ENCODE measurements at places on chromosomes 12 and 14.
A peak's percentile ranks its signal among the peaks of the same experiment; 100 is the strongest.

GRCh38 chr12:76158518-76159321 is 74.2 kb upstream of the NAP1L1 start:
- peak; percentile 16 for DNase-seq

DNA sequence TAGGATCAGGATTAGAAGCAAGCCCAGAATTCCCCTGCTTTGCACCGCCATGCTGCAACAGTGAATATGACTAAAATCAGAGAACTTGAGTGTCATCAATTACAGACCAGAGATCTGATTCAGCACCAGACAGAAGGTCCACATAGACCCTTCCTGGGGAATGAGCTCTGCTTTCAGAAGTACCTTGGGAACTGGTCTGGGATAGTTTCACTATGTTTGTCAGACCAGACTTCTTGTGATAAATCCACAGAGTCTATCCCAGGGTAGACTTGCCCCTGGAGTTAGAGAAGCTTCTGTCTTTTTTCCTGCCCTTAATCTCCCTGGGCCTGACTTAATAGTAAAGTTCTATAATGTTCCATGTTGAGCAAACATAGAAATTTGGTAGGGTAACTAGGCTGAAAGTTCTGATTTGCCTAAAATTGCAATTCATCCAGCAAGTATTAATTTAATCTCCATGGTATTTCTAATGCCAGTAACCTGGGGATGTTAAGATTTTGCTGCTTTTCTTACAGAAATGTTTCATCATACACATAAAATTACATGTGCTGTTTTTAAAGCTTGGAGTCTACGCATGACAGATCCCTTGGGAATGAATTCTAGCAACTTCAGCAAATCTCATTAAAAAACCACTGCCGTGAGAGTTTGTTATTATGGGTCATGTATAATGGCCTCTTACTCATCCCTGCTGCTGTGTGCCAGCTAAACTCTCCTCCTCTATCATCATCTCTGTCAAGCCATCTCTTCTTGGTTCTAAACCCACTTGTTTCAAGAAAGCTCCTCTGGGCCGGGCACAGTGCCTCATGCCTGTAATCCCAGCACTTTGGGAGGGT is 61.3 kb upstream of the METAP2 start:
- DNase-seq = no peak

- no peak for DNase-seq
Measured at GRCh38 chr14:104388541-104389325, 190.8 kb upstream of the C14orf180 start.

- no peak for DNase-seq
Measured at GRCh38 chr12:101878243-101878821, 952 bp downstream of the DRAM1 start.

- DNase-seq = no peak
Measured at GRCh38 chr12:95215949-95216348, 1.3 kb downstream of the FGD6 start.

DNA sequence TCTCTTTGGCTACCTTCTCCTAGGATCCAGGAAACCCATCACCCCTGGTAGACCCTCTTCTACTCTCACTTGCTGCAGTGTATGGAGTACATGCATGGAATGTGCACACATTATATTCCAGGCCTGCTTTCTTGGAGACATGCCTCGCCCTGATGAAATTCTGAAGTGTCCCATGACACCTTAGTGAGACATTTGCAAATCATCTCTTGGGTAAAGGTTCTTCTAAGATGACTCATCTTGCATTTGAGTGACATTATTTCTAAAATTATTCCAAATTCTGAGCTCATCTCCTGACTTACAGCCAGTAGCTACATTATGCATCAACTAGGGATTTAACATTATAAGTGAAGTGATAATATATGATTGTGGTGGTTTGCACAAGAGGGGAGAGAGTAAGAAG is 49.8 kb downstream of the SDR9C7 start:
- DNase-seq = no peak

GRCh38 chr14:97747316-97747715 is 950.1 kb downstream of the VRK1 start:
- DNase-seq = no peak

GRCh38 chr14:32896979-32897697 is 41.5 kb upstream of the NPAS3 start:
- no peak for DNase-seq

DNA sequence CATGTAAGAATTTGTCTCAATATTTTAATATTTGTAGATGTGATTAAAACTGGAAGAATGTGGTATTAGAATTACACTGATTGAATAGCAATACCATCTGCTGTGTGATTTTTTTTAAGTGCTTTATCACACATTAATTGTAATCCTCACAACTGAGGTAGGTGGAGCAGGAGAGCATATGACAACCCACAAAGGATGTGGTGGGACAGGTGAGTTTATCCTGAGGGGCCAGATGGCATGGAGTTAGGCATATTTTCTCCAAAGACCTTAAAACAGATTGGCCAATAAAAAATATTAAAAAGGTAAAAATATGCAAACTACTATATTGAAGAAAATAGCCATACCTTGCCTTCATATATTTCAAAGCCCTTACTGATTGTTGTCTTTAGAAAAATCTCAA is 7.8 kb downstream of the LRRC10 start:
- DNase-seq = no peak

- DNase-seq = no peak
Measured at GRCh38 chr12:132593938-132594358, 16.4 kb downstream of the LRCOL1 start.

DNA sequence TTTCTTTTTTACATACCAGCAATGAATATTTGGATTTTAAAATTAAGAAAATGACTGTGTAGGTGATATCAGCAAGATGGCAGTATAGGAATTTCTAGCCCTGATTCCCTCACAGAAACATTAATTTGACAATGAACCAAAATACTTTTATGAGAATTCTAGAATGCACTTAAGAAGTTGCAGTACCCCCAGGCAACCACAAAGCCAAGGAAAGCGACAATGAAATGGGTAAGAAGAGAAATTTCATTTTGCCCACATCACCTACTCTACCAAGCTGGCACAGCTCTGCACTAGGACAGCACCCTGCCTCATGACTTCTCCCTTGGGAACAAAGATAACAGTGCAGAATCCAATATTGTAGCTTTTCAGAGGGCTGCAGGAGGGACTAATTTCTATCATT is 6.6 kb downstream of the OR9K2 start:
- no peak for DNase-seq

DNA sequence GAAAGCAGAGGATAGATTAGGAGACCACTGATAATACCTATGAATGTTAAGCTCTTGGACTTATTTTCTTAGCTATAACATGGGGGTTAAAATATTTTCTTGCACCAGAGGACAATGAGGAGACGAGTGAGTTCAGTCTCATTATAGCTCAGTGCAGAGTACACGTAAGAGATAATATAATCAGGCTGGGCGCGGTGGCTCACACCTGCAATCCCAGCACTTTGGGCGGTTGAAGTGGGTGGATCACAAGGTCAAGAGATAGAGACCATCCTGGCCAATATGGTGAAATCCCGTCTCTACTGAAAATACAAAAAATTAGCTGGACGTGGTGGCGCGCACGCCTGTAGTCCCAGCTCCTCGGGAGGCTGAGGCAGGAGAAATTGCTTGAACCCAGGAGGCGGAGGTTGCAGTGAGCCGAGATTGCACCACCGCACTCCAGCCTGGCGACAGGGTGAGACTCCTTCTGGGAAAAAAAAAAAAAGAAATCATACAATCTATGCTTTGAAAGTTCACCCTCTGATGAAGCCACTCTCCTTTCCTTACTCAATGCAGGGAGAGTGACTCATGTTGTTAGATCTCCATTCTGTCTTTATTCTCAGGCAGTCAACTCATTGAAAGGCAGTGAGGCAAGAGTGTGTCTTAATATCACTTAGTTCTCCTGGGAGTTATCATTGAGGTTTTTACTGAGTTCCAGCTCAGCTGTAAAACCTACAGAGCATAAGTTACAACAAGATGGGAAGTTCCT is 134.2 kb downstream of the SYNE2 start:
- DNase-seq = no peak

DNA sequence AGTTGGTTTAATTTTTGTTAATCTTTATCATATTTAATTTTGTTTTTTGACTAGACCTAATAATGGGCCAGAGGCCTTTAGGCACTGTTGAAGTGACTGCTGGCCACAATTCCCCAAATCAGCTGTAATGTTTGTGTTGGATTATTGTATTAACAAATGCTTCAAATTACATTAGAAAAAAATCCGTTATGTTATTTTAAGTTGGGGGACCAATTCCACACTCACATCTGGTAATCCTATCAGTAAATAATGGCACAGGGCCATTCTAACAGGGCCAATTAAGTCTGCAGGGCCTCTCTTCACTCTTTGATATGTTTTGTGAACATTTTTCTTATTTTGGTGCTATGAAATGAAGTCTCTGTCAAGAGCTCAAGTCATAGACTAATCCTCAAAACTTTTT is 39.6 kb downstream of the CHST11 start:
- no peak for DNase-seq

DNA sequence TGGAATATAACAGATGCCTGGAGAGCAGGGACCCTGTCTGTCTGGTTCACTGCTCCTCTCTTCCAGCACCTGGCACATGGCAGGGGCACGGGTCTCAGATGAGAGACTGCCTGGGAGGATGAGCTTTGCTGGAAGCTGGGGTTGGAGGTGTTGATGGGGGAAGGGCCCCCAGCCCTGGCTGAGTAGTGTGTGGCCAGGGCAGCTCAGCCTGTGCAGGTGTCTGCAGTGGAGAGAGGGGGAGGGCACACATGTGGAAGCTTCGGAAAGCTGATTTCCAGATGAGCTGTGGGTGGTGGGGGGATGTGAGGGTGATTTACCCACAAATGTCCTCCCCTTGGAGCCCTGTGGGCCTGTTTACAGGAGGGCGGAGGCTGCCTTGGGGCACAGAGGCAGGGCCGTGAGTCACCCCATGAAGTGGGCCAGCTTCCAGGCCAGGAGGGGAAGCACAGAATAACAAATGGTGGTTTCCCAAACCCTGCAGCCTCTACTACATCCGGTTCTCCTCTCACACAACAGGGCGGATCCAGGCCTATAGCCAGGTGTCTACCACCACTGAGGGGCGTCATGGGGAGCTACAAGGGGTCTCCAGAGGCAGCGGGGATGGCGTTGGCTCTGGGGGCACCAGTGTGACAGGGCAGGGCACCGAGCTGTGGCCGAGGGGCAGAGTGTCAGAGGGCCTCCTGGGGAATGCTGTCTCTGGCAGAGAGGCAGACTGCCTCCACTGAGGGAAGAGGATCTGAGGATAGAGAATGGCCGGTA is 11.0 kb downstream of the KRT7 start:
- DNase-seq = peak; percentile 6

- no peak for DNase-seq
Measured at GRCh38 chr12:6277982-6278438, 32.5 kb upstream of the PLEKHG6 start.

DNA sequence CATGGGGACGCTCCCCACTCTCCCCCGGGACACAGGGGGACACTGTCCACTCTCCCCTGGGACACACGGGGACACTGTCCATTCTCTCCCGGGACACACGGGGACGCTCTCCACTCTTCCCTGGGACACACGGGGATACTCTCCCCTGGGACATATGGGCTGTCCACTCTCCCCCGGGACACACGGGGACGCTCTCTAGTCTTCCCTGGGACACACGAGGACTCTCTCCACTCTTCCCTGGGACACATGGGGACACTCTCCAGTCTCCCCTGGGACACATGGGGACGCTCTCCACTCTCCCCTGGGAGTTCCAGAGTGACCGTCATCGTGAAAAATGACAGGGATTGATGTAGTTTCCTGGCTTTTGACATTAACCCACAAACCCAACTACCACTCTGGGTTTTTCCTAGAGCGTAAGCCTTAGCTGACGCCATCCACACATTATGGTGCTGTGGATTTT is 3.0 kb upstream of the P2RX2 start:
- no peak for DNase-seq

- DNase-seq = no peak
Measured at GRCh38 chr12:27517961-27518665, 5.9 kb upstream of the PPFIBP1 start.

GRCh38 chr12:9922429-9922828 is 9.7 kb downstream of the CLEC2A start:
- no peak for DNase-seq

- no peak for DNase-seq
Measured at GRCh38 chr12:46874642-46875041, 48.8 kb upstream of the SLC38A4 start.

GRCh38 chr12:53299101-53299453 is 418 bp upstream of the MYG1 start:
- peak; percentile 2 for DNase-seq

- peak; percentile 55 for DNase-seq
Measured at GRCh38 chr14:21852061-21852664, 178.5 kb upstream of the OR4E1 start.

- DNase-seq = no peak
Measured at GRCh38 chr14:88682495-88683114, 110.1 kb downstream of the EML5 start.

- no peak for DNase-seq
Measured at GRCh38 chr14:20667957-20668356, 16.4 kb upstream of the RNASE4 start.

DNA sequence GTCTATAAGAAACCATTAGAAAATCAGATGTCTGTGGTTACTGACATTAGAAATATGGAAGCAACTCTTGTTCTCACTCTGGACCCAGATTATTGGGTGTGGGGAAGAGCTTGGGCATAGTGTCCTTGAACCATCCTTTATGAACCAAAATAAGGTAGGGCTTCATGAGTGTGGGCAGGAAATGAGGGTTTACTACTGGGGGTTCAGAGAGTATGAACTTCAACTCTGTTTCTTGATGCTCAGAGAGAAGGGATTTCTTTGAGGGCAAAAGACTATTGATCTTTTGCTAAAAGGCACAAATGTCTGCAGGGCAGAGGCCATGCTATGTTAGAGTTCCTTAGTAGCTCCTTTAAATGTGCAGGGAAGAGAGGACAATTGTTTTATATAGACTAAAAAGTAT is 183.3 kb upstream of the ATP2B1 start:
- DNase-seq = no peak

DNA sequence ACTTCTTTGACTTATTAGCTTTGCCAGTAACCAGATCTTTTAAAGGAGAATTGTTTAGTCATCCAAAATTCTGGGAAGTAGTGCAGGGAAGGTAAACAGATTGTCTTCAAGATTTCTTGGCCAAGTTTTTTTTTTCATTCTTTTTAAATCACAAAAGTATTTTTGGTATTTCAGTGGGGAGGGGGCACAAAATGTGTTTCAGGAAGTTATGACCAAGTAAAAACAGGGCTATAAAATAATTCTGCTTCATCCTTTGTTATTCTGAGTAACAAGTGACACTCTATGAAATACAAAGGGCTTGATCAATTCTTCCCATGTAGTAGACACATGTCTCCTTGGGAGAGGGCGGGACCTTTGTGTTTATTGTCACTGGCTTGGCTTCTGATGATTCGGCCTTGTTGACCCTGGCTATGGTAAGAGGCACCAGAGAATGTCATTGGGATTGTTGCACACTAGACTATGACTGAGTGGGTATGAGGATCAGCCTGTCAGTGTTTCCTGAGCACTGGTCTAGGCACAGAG is 55.4 kb downstream of the SUSD6 start:
- DNase-seq = no peak

DNA sequence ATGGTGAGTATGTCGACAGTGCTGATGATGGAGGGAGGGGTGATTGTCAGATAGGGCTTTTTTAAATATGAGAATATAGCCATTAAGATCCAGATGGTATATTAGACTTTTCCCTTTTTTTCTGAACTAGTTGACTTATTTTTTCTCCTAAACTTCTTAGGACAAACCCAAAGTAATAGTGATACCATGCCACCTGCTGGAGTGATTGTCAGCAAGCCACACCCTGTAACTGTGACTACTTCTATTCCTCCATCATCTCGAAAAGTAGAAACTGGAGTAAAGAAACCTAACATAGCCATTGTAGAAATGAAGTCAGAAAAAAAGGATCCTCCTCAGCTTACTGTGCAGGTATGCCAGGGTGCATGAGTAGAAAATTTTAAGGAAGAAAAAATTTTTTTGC is 40.1 kb downstream of the KIAA0586 start:
- no peak for DNase-seq

GRCh38 chr12:27898022-27898421 is 74.5 kb downstream of the PTHLH start:
- no peak for DNase-seq
